ENCODE measurements at places on chromosomes 11 and 22. TPM values are rescaled to one million over a fixed set of nuclear protein-coding genes. Genes with fewer than 3 reads are reported as not detected.

CYTH4 gene
- total RNA-seq = not detected

OR5P2 gene
- total RNA-seq = not detected

OR8G1 gene
- not detected for total RNA-seq

AQP11 gene
- 0.88 TPM for total RNA-seq

CARD18 gene
- total RNA-seq = 11.2 TPM

TP53I11 gene
- 21.2 TPM for total RNA-seq

POU2AF1 gene
- not detected for total RNA-seq

OR2AG2 gene
- 1.6 TPM for total RNA-seq

OR8B3 gene
- not detected for total RNA-seq
